ENCODE measurements at places on chromosomes 6 and 20.

GRCh38 chr20:8829256-8829655, 239.6 kb upstream of the PLCB4 start:
- DNase-seq = no peak

- DNase-seq = no peak
Measured at GRCh38 chr6:25042036-25042521, 106.3 kb upstream of the RIPOR2 start.

DNA sequence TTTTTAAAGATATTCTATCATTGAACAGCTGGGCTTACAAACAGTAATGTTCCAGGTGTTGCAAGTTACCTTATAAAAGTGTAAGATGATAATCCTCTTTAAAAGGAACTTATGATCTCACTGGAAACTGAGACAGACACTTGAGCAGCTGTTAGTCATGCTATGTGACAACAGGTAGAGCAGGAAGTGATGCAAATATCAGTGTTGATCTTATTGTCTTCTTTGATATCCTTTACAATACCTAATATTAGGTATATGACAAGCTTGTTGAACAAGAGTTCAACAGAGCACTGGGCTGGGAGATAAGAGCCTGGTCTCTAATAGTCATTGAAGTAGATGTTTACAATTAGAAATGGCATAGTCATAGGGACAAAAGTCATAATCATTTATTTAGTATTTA, 150.0 kb downstream of the UBE3D start:
- no peak for DNase-seq

DNA sequence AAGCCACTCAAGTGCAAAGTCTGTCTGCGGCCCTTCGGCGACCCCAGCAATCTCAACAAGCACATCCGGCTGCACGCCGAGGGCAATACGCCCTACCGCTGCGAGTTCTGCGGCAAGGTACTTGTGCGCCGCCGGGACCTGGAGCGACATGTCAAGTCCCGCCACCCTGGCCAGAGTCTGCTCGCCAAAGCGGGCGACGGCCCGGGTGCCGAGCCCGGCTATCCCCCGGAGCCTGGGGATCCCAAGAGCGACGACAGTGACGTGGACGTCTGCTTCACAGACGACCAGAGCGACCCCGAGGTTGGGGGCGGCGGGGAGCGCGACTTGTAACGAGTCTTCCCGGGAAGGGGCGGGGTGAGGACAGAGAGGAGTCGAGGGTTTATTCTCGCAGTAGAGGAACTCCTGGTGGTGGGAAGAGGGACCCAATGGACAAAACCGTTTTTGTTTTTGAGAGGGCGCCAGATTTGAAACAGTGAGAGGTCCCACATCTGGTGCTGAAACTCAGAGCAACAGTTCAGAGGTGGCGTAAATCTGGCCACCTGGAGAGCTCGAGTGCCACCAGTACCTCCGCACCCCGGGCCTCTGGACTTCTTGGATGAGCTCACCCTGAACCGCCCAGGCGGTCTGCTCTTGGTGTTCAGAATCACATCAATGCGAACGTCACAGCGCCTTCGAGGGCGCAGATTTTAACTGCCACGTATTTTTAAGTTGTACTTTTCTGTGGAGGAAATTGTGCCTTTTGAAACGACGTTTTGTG, 8.0 kb downstream of the PRDM13 start:
- no peak for DNase-seq

- no peak for DNase-seq
Measured at GRCh38 chr20:36408219-36408618, 102.1 kb downstream of the DLGAP4 start.

DNA sequence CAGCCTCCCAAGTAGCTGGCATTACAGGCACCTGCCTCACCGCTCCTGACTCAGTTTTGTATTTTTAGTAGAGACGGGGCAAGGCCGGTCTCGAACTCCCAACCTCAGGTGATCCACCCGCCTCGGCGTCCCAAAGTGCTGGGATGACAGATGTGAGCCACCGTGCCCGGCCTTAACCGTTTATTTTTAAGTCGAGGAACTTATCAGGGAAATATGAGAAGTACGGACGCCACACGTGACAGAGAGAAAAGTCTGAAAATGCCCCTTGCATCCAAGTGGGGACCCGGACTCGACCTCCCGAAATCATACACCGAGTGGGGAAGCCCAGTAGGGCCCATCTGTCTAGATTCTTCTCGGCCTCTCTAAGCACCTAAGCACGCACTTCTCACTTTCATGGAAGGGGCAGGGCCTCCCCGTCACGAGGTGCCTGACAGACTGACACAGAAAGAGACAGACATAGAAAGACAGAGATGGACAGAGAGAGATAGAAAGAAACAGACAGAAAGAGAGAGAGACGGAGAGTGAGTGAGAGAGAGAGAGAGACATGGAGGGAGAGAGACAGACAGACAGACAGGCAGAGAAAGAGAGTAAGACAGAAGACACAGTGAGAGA, 756.5 kb upstream of the DEFB115 start:
- no peak for DNase-seq

DNA sequence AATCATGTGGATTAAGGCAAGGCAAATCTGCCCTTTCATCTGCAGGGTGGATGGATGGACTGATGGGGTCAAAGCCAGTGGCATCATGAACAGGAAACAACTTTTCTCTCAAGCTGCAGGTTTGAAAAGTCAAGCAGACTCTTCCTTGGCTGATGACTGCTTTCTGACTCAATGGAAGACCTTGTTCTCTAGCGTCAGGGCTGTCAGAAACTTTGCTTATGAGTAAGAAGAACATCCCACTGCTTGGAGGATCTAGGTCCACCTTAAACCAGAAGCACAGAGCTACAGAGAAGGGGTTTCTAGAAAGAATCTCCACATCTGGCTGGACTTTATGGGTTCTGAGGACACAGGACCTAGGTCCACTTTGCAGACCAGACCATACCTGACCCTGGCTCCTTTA, 36.3 kb upstream of the CST5 start:
- DNase-seq = no peak

DNA sequence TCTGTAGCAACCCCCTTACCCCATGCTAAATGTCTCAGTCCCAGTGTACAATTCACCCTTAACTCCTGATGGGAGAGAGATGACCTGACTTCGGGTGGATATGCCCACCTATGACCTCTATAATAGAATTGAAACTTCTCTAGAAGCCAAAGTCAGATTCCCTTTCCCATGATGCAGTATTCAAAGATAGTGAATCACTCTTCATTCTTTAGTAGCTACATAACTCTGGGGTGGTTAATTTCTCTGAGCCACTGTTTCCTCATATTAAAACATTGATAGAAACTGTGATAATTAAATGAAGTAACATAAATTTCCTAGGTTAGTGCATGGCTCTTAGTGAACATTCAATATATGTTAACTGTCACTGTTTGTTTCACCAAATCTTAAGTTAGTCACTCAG, 500.4 kb downstream of the COL12A1 start:
- DNase-seq = no peak

DNA sequence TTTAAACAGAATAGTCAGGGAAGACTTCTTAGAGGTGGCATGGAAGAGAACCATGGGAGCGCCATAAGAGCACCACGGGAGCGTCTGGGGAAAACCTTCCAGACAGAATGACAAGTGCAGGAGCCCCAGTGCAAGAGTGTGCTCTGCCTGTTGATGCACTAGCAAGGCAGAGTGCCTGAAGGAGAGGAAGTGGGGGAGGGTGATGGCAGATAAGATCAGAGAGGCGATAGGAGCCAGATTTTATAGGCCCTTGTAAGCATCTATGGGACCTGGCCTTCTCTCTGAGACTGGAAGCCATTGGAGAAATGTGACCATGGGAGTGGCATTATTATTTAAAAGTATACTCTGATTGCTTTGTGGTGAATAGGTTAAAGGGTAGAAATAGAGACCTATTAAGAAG, 13.1 kb downstream of the FUCA2 start:
- DNase-seq = no peak

GRCh38 chr6:70790483-70791224, 123.0 kb downstream of the SMAP1 start:
- no peak for DNase-seq

DNA sequence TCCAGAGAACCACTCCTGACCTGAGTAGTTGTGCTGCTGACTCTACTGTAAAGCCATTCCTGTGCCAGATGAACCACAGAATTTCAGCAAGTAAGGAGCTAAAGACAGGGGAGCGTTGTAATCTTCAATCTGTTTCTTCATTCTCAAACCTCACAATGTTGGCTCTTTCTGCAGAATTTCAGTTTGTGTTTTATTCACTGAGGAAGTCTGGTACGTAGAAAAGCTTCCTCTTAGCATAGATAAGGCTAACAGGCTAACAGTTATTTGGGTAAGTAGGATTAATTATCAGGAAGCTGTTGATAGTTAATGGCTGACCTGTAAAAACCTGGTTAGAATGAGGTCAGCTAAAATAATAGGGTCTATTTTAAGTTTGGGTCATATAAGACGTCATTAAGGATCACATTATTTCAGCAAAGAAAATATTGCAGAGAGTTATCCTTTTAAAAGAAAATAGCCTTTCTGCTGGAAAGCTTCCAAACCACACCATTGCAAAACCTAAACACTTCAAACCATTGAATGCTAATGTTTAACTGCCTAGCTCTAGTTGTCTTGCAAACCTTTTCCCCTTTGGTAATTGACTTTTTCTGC, 14.1 kb upstream of the TENT5A start:
- no peak for DNase-seq

DNA sequence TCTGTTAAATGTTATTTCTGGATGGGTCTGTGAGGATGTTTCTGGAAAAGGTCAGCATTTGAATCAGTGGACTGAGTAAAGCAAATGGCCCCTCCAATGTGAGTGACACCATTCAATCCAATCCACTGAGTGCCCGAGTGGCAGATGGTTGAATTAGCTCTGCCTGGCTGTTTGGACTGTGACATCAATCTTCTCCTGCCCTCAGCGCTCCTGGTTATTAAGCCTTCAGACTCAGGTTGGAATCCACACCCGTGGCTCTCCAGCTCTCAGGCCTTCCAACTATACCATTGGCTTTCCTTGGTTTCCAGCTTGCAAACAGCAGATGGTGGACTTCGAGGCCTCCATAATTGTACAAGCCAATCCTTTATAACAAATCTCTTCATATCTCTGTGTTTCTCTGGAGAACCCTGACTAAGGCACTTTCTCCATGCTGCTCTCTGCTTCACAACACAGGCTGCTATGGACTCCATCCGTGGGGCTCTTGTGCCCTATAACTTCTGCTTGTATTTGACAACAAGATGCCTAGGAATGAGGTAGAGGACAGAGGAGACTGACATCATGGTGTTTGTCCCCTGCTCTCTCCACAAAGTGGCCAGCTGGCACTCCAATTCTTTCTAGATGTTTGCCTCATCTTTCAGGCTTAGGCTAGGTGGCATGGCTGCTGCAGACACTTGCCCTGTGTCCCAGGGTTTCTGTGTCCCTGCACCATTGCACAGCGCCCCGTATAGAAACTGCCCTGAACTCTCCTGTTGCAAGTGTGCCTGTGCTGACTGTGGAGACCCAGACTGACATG, 4.8 kb upstream of the CSTL1 start:
- no peak for DNase-seq

- no peak for DNase-seq
Measured at GRCh38 chr6:1724124-1724523, 114.4 kb downstream of the FOXC1 start.

DNA sequence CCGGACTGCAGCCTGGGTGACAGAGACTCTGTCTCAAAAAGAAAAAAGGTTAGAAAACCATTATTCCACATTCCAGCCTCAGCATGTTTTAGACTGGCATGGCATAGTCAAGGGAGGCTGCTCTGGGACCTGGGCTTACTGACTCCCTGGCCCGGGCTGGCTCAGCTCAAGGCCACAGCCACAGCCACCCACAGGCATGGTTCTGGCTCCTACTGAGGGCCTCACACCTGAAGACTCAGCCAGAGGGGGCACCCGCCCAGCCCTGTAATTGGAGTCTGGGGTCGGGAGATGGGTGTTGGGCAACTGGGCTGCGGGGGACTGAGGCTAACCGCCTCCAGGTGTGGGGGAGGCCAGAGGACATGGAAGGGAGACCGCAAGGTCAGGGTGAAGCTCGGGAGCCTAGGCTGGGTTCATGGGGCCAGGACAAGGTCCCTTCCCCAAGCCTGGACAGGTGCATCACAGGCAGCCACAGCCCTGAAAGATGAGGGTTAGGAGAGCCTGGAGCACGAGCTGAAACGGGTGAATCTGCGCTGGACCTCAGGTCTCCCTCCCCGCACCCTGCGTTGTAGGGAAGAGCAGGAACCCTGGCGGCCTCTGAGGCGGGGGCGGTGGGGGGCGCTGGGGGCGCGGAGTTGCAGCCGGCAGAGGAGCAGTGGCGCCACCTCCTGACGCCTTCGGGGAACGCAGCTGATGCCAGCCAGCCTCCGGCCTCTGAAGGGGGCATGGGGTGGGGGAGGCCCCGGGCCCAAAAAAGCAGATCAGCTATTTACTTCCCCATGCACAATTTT, 67.7 kb upstream of the SRSF6 start:
- no peak for DNase-seq
